ENCODE measurements at places on chromosomes 2 and 18.

DNA sequence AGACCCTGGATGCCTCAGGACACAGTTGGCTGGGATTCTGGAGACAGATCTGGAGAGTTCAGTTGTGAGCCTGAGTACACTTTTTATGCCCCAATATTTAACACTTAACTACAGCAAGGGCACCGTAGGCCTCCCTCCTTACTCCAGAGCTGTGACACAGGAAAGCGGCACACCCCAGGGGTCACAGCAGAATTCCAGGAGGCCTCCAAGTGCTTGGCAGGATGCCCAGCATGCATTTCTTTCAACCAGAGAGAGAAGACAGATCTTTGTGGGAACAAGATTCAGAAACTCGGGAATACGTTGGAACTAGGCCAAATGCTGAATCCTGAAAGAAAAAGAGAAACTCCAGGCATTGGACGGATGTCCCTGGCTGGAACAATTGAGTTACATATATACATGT lies 199.2 kb upstream of the NT5C1B start:
- no peak for DNase-seq

DNA sequence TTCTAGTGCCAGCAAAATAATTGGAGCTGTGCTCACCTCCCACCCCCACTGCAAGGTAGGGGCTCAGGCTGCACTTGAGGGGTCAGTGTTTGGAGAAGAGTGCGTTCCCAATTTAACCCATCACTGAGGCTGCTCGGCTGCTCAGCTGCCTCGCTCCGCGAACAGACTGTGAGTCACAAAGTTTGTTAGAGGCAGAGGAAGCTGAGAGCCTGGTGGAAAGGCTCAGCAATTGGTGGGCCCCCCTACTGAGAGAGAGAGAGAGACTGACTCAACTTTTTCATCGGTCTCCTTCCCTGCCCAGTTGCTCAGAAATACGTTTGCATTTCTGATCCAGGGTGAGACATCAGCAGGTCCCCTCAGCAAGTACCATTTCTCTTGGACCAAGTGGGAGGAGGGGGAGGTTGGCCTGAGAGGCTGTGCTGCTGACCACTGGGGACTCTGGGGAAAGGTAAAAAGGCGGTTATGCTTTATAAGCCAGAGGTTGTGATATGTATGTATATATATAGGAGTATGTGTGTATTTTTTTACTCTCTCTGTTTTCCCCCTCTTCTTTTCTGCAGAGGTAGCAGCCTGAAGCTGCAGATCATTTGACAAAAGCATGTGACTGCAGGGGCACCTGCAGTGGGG lies 1.5 kb downstream of the EFR3B start:
- no peak for DNase-seq

GRCh38 chr2:28137221-28137620 lies 246.7 kb downstream of the BABAM2 start:
- DNase-seq = no peak

DNA sequence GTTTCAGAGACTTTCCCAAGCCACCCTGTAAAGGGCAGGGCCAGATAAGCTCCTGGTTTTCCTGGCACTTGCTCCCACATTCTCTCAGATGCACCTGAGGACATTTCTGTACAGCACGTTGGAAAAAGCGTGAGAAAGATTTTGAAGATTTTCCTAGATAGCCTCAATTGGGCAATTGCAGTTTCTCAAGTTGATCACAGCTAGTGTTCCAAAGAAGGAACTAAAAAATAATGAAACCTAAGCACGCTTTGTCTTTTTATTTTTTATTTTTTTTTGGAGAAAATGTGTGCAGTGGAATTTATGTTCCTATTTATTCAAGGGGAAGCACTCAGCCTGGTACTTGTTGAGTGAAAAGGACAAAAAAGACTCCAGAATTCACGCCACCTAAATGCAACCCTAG lies 429.1 kb downstream of the RNF144A start:
- no peak for DNase-seq

DNA sequence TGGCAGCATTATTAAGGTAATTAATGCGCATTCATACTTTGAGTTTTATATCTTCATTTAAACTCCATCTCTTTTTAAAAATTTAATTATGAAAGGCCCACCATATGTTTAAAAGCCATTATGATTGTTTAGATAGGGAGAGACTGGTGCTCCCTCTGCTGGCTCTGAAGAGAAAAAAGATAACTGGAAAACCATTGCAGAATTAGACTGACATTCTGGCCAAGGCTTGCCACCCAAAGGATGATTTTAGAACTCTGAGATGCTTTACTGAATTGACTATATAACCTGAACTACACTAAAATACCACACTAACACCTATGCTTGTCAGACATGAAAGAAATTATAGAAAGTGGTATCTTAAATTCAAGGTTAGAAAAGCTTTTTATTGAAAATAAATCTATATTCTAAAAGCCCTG lies 127.6 kb upstream of the SPOPL start:
- no peak for DNase-seq

DNA sequence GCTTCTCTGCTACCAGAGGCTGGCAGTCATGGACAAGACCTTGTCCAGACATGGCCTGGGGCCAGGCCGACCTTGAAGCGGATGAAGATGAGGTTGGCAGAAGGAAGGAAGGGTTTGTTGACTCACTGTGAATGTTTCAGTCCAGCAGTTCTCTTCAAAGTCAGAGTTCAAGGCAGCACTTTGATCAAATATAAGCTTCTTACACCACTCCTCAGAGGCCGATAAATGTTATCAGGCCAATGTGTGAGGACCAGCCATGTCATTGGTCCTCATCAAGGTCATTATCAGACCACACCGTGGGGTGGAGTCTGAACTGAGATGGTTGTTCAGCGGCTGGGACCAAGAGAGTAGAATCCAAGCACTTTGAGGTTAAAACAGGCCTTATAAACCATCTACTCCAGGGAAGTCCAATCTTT lies 35.5 kb downstream of the QPCT start:
- DNase-seq = no peak

GRCh38 chr2:44163777-44164176 lies 4.9 kb upstream of the PPM1B start:
- no peak for DNase-seq

DNA sequence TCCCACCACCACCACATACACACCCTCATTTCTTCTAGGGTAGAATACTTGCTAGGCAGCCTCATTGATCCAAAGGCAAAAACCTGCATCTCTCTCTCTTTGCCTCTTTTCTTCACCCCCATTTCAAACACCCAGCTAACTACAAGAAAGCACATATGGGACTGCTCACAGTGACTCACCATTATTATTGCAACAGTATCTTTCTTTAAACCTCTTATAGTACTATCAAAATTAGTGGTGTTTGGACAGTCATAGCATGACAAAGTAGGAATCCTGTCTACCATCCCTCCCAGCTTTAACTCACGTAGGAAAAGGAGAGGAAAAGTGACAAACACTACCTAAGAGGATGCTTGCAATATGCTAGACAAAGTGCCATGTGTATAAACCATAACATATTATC lies 422.5 kb upstream of the CRIM1 start:
- DNase-seq = no peak

- no peak for DNase-seq
Measured at GRCh38 chr2:227939271-227940027, 68.0 kb downstream of the DAW1 start.

DNA sequence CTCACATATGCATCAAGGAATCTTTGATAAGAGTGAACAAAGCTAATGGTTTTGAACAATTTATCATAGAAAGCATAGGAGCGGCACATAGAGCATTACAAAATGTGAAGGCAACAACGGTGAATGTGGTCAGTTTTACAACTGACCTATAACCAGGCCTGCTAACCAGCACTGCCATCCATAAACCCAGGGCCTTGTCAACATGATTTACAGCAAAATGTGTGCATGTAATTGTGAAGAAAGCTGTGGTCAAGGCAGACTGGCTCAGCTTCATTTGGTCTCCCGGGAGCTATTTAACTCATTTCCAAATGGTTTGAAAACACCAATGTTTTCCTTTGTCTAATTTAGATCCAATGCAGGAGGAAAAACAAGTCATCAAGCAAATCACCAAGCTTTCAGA lies 119.8 kb downstream of the DHRS9 start:
- DNase-seq = no peak

- no peak for DNase-seq
Measured at GRCh38 chr18:7255054-7255453, 24.2 kb downstream of the LRRC30 start.

DNA sequence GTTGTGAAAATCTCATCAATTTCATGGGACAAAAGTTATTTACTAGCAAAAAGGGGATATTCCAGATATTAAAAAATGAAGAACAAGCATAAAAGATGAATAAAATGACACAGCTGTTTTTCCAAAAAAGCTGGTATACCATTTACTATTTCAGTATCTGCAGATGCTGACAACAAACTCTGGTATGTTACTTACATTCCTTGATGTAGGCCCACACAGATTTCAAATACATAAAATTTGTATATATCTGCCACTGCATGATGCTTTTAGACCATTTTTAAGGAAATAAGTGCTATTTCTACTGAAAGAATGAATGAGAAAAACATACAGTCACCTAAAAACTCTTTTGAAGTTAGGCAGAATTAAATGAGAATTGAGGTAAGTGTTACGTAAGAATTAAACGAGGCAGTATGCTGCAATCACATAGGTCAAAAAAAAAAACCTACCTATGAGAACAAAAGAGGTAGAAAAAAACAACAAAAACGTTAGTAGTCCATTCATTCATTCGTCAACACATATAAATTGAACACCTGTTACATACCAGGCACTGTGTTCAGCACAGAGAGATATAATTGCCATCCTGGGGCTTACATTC lies 32.5 kb downstream of the ARL5A start:
- DNase-seq = no peak

GRCh38 chr2:151902829-151903228 lies 74.6 kb upstream of the ARL5A start:
- DNase-seq = no peak

GRCh38 chr2:848099-848498 lies 102.5 kb upstream of the SNTG2 start:
- DNase-seq = no peak

- DNase-seq = no peak
Measured at GRCh38 chr2:200788121-200788718, 23.5 kb upstream of the BZW1 start.

GRCh38 chr18:76099931-76100457 lies 395.0 kb downstream of the ZNF516 start:
- no peak for DNase-seq

DNA sequence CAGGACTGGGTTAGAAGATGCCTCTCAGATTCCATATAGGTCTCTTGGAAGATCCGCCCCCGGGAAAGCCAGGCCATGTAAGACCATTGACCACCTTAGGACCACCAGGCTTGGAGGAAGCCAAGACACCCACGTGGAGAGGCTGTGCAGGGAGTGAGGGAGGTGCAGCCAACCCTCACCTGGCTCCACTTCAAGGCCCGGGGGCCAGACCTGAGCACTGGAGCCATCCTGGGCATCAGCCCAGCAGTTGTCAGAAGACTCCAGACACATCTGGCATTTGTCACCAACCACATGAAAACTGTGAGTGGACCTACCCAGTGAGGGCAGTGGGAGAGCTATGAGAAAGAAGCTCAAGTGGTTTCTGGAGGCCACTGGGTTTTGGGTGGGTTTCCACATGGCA lies 214.4 kb downstream of the MYT1L start:
- no peak for DNase-seq

- no peak for DNase-seq
Measured at GRCh38 chr18:59822612-59823550, 76.9 kb upstream of the PMAIP1 start.

- DNase-seq = no peak
Measured at GRCh38 chr2:216665242-216665641, 30.1 kb downstream of the IGFBP5 start.

- DNase-seq = no peak
Measured at GRCh38 chr2:134446383-134447017, 192.6 kb downstream of the MGAT5 start.

DNA sequence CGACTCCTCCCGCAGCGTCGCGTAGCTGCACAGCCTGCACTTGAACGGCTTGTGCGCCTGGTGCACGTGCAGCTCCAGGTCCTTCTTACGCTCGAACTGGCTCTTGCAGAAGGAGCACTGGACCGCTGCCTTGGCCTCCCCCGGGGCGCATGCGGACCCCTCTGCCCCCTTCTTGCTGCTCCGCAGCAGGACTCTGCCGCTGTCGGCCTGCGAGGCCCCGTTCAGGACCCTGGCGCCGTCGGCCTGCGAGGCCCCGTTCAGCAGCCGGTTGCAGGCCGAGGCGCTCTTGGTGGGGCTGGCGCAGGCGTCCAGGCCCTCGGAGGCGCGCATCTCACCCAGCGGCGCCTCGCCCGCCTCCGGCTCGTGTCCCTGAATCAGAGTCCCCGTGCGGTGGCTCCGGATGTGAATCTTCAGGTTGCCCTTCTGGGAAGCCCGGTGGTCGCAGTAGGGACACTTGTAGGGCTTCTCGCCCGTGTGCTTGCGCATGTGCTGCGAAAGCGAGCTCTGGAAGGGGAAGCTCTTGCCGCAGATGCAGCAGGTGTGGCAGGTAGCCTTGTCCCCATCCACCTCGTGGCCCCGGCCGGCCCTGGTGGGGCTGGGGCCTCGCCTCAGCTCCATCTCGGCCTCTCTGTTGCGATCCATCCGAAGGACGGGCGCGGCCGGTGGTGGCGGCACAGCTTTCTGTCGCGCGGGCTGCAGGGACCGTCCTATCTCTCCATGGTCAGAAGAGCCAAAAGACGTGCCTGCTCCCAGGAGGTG lies 52.5 kb downstream of the ZNF516 start:
- no peak for DNase-seq

DNA sequence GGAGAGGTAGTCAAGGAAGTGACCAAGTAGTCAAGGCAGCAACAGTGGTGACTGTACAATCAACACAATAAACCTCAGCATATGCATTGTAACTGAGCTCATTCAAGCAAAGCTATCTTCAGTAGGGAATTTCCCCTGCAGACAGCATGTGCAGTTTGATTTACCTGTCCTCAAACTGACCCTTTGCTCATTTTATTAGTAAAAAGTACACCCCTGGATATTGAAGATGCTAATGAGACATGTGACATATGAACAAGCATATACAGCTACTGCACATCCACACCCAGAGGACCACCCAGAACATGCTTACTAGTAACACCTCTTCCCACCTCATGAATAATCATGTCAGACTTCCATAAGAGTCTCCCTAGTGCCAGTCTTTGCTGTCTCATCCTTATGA lies 15.4 kb downstream of the C2orf81 start:
- no peak for DNase-seq

- DNase-seq = no peak
Measured at GRCh38 chr2:8885449-8886201, 48.2 kb upstream of the KIDINS220 start.

DNA sequence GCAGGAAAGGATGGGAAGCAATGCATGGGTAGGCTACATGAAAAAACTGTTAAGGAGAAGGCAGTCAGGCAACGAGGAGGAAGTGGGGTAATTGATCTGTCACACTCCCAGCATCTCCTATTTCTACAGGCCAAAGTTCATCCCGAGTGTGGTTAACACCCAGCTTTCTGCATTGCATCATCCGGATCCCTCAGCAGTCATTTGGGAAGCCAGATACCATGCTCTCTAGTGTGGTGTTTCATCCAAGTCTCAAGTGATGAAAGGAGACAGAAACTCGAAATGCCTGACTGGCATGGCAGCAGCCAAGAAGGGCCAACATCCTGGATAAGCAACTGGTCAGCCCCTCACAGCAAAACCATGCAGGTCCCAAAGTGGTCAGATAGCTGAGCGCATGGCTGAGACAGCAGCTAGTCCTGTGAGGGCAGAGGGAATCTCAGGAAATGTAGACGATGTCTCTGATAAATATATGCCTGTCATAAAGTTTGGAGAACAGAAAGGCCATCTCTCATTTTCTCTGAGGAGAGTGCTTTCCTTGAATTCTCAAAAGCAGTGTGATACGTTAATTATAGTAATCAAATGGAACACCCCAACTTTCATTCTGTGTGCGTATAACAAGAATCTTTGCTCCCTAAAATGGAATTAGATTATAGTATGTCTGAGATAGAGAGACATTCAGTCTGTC lies 24.8 kb upstream of the HNRNPA3 start:
- DNase-seq = no peak

Measured in activated T-helper 1 cell treated with anti-CD3 and anti-CD28 coated beads, Interleukin-2, amount 50 U/mL, for 16 hours (primary cell).